HuH-7 (cell line): ENCODE measurements at places on chromosomes 7 and 10.
A peak's percentile ranks its signal among the peaks of the same experiment; 100 is the strongest.

DNA sequence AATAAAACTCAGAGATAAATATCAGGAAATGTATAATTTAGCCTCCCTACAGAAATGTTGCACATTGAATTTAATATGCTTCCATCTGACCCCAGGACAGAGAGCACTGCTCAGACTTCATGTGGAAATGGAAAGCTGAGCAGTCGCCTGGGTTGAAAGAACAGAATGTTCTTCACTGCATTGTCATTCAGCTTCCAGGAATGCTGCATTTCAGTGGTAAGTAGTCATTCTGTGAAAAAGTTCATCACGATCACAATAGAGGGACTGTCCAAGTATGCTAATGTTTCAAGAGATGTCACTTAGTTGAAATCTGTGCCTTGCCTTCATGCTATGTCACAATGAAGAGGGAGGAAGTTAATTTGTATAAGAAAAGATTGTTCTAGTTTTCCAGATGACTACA is 147.3 kb downstream of the NRCAM start:
- no peak for DNase-seq

DNA sequence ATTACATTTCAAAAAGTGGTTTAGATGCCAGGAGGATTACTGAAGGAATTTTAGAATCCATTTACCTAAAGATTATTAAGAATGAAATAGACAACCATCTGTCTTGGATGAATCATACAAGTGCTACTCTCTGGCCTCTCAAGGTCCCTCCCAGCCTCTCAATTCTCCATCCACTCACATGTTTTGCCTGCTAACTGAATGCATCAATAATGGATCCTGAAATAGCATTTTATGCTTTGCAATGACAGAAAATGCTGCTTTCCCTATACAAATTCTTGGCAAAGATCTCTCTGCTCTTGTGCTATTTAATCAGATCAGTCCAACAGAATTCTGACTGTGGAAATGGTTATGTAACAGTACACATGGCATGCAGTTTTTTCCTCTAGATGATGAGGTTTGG is 68.1 kb downstream of the HBP1 start:
- no peak for DNase-seq

GRCh38 chr10:113970641-113971040 is 73.0 kb upstream of the ADRB1 start:
- DNase-seq = no peak

DNA sequence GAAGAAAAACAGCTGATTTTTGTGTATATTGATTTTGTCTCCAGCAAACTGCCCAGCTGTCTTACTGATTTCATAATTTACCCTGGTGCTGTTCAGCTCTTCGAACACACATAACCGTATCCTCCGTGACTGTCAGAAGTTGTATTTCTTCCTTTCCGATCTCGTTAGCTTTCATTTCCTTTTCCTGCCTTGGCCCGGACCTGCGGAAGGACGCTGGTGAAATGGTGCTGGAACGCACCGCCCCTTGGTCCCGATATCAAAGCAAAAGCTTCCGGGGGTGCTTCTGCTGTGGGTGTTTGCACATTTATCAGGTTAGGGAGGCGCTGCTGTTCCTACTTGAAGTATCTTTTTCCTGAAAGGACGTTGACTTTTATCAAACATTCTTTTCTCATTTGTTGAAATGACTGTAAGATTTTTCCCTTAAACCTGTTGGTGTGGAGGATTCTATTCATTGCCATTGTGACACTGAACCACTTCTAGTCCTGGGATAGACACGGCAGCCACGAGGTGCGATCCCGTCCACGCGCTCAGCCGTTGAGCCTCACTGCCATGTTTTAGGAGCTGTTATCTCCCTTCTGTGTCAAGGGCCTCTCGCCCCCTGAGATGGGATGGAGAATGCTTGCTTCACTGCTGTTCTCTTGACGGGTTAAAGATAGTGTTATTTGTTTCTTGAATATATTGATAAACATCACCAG is 72.6 kb downstream of the FOXL3 start:
- DNase-seq = peak; percentile 61

GRCh38 chr7:19811386-19811785 is 38.0 kb upstream of the TMEM196 start:
- no peak for DNase-seq

GRCh38 chr10:51770709-51771108 is 71.3 kb upstream of the CSTF2T start:
- DNase-seq = no peak

GRCh38 chr7:37251222-37251621 is 197.4 kb downstream of the ELMO1 start:
- no peak for DNase-seq

DNA sequence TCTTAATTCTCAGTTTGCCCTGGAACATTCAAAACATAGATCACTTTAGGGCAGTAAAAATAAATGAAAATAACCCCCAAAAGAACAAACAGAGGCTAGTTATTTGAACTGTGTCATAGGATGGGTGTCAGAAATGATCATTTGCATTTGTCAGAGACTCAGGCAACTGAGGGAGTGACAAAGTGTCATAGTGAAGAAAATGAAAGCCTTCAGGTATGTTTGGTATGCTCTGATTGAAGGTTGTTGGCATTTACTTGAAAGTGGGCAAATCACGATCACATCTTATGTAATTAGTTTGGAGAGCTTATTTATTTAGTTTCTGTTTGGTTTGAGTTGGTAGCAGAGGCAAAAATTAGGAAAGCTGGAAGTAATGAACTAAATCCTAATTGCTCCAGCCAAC is 880.9 kb downstream of the ANKRD7 start:
- DNase-seq = no peak

GRCh38 chr10:33878238-33878786 is 543.8 kb upstream of the NRP1 start:
- DNase-seq = no peak

DNA sequence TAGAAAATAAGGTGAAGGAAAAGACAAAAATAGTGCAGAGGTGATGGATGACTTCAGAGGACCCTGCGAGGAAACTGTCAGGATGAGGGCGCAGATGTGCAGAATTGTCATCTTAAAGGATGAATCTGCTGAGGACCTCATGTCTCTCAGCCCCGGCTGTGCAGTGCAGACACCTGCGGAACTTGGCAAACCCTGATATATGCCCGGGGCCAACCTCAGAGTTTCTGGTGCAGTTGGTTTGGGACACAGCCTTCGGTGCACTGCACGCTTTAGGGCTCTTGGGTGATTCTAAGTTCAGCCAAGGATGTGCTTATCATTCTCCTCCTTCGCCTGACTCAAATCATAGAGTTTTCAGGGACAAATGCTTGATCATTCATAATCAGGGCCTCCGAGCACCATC is 310.1 kb downstream of the TCERG1L start:
- no peak for DNase-seq

- no peak for DNase-seq
Measured at GRCh38 chr7:102260856-102261255, 25.8 kb upstream of the SH2B2 start.

DNA sequence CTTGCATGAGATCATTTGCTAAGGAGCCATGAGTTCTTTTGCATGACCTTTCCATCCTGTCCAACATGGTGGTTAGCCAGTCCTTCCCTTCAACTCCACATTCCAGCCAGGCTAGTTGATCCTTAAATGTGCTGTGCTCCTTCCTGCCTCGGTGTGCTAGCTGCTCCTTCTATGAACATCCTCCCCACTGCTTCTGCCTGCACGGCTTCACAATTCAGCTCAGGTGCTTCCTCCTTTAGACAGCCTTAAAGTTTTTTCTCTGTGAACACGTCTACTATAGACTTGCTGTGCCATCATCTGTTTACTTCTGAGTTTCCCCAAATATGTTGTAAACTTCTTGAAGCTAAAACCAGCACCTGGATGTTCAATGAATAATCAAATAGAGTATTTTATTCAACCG is 95.5 kb downstream of the OTUD1 start:
- DNase-seq = no peak

- DNase-seq = no peak
Measured at GRCh38 chr7:24786306-24786705, 29.0 kb upstream of the GSDME start.

GRCh38 chr7:152527610-152528032 is 91.8 kb upstream of the KMT2C start:
- no peak for DNase-seq

GRCh38 chr7:47621979-47622561 is 40.2 kb upstream of the TNS3 start:
- no peak for DNase-seq

DNA sequence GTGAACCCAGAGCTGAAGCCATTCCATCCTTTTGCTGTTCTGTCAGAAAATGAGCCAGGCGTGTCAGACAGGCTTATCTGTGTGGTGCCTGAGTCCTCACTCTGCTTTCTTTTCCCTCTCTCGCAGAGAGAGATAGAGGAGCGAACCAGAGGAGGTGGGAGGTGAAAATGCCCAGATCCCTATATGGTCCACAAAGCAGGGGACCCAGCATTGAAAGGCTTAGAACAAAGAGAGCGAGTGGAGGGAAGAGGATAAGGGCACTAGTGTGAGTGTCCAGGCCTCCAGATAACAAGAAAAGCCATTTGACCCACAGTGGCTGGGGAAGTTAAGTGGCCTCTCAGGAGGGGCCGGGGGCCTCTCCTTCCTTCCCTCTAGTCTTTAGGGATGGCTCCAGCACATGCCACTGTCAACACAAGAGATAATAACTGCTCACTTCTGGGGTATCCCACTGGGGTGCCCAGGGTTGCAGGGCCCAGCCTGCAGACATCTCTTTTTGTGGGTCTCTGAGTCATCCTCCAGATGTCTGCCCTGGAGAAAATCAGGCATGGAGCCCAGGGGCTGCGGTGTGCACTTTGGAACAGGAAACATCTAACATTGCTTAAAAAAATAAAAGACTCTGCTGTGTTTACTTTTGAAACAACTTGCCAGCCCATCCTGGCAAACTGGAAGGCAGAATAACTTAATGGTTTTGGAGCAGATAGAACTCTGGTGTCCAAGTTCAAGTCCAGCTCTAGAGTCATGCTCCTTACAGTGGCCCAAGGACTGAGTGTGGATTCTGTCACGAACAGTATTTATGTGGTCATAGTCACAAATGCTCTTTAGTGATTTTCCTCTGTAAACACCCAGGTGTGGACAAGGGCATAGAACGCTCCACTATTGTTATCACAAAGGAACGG is 189.5 kb downstream of the CXCL12 start:
- no peak for DNase-seq

DNA sequence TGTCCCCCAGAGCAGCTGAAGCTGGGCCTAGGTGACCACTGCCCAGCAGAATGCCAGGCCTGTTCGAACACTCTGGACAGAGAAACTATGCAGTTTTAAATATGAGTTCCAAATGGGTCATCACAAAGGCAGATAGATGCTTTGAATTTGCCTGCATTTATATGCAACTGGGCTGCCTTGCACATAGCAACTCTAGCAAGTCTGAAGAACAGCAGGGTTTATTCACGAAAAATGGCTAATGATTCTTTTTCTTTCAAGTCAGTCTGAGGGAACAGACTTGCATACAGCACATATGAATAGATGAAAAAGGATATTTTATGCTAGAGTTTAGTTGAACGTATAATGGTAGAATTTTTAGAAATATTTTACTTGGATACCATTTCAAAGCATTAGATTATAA is 68.5 kb downstream of the SLC35B4 start:
- DNase-seq = no peak

GRCh38 chr10:34280599-34281374 is 534.3 kb downstream of the PARD3 start:
- no peak for DNase-seq

GRCh38 chr10:97069576-97070362 is 116.0 kb downstream of the SLIT1 start:
- no peak for DNase-seq

DNA sequence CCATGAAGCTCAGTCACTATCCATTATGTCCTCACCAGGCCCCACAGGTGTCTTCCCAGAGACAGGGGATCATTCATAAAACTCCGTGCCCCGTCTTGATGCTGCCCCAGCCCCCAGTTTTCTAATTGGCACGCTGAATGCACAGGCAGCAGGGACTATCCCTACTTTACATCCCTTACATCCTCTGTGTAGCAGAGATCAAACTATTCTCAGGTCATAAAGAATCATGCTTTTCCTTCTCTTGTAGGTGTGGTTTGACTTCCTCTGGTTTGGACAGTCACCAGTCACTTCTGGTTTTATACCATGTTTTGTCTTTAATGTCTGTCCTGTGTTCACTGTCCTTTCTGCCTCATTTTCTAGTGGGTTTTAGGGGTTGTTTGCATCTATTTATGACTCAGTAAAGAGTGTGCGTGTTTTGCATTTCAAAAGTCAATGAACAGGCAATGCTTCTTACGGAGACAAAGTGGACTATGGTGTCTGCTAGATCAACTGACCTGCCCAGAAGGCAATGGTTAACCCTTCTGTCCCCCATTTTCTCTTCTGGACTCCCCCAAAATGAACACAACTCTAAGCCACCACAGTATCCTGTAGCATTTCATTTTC is 140.4 kb upstream of the NPVF start:
- no peak for DNase-seq

GRCh38 chr7:8913682-8914081 is 480.3 kb downstream of the NXPH1 start:
- no peak for DNase-seq

- peak; percentile 49 for DNase-seq
Measured at GRCh38 chr10:119724593-119725516, 995 bp upstream of the INPP5F start.

- DNase-seq = no peak
Measured at GRCh38 chr10:132140167-132140925, 46.4 kb upstream of the DPYSL4 start.

DNA sequence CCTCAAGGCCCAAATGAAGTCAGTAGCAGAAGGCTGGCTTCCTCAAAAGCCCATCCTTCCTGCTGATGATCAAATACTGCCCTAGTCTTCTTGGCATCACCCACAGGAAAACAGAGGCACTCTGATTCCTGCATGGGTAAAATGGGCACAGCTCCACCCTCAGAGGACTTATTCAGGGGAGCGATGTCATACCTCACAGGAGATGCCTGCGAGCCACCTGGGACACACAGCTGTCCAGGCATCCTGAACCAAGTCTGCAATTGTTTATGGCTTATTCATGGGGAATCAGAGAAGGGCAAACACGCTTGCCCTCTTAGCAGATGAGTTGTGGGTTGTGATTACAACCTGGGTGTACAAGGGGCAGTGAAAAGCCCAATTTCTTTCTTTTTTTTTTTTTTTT is 22.0 kb upstream of the LMTK2 start:
- DNase-seq = no peak
